ENCODE measurements at places on chromosomes 16 and 17.

DNA sequence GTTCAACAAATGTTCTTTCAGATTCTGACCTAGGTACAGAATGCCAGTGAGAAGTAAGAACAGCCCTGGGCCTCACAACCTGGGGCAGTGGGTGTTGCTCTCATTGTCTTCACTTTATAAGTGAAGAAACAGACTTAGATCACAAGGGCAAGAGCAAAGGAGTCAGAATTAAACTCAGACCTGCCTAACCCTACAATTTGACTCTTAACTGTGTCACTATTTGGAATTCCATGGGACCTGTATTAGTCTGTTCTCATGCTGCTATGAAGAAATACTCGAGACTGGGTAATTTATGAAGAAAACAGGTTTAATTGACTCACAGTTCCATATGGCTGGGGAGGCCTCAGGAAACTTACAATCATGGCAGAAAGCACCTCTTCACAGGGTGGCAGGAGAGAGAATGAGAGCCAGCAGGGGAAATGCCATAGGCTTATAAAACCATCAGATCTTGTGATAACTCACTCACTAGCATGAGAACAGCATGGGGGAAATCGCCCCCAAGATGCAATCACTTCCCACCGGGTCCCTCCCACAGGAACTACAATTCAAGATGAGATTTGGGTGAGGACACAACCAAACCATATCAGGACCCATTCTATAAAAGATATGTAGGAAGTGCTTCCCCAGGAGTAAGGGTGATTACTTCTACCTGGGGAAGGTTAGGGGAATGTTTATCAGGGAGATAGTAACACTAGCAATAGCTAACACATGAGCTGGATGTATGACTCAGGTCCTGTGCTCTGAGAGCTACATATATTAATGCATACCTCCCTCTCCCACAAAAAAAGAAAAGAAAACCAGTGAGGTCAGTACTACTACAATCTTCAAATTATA, 270.1 kb downstream of the SOX9 start:
- DNase-seq, result no peak

DNA sequence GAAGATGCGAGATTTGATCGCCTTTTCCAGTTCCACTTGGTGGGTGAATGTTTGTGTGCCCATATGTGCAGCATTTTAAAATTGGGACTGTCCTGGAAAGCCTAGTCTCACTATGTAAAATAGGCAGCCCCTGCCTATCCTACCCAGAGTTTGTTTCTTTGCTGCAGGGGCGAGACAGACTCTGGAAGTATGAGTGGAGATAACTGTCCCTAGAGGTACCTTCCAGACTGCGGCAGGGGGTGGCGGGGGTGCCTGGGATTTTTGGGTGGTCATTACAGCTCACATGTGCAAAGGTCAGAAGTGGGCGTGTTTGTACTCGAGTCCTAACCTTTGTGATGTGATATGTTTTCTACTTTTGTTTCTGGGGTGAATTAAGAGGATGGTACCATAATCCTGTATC, 36.6 kb downstream of the MPRIP start:
- no peak for DNase-seq

DNA sequence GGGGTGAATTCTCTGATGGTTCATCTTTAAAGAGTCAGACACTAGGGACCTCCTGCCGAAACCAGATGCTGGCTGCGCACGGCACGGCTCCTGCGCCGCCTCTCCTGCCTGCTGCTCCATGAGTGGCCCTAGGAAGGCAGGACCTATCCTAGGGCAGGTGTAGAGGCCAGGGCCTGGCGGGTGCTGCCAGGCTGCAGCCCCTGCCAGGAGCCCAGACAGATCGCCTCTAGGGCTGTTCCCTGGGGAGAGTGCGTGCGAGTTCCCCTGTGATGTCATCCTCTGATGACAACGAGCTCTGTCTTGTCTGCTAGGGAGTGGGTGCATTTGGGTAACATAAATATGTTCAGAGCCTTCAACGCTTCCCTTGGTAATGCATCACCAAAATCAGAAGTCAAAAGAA, 23.9 kb downstream of the SLC38A10 start:
- no peak for DNase-seq

DNA sequence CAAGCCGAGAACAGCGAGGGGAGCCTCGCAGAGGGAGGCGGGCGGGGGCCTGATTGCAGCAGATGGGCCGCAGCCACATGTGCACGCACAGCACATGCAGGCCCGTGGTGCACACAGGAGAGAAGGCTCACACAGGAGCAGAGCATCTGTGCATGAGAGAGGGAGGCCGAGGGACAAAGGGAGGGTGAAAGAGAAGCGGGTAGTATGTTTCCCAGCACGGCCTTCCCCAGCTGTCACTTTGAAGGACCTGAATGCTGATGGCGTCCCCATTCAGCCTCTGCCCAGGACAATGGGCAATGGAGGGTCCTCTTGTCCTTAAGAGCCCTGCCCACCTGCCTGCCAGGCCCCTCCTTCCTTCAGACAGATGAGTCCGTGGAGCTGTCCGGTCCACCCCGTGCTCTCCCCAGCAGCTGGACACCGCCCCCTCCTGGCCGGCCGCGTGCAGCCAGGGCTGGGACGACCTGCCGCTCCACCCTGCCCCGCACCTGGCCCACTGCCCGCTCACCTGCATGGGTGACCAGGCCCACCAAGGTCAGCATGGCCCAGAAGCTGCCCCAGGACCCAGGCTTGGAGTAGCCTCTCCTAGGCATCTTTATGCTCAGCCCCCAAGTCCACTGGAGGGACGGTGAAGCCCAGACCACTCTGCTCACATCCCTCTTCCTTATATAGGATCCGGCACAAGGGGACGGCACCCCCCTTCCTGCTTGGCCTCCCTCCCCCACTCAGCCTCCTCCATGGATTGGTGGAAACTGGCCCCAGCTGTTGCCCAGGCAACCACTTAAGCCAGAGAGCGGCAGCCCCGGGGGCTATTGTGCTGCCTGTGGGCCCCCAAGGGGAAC, at the start of gene BTBD17:
Gene BTBD17, minus strand, starts transcription at position 639 of the 839 bp plus-strand sequence. Its CDS starts 49 bp downstream, at position 590.
- DNase-seq, result peak; percentile 28

DNA sequence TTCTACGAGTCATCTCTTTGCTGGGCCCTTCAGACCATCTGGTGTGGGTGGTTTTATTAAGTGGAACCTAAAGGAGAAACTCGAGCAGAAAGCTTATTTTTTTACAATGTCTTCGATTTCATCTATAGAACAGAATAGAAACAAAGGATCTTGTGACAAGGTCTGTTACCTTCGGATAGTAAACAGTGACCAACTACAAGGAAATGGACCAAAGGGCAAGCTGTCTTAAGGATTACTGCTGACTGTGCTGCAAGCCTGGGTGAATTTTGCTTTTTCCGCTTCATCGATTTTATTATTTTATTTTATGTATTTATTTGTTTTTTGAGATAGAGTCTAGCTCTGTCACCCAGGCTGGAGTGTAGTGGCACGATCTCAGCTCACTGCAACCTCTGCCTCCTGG, 348.9 kb upstream of the ERCC4 start:
- DNase-seq, result no peak

DNA sequence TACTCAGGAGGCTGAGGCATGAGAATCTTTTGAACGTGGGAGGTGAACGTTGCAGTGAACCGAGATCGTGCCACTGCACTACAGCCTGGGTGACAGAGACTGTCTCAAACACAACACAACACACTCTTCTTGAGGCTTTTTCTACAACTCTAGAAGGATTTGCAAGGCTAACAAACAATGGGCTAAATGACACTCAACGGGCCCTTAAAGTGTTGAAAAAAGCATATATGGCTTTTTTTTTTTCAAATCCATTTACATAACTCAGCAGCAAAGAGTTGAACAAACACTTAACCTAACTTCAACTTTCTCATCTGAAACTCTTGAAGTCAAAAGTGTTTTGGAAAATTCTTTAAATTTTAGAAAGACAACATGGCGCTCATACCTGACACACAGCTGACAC, 22.3 kb downstream of the CDR2 start:
- DNase-seq, result no peak

DNA sequence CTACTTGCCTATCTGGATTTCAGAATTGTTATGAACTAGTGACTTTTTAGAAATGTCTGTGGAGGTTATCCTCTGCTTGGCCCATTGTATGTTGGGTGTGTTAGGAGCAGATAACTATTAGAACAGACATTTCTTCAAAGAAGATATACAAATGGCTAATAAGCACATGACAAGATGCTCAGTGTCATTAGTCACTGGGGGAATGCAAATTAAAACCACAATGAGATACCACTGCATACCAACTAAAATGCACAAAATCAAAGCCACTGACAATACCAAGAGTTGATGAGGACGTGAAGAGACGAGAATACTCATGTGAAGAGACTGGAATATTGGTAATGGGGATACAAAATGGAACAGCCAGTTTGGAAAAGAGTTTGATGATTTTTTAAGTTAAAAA, 39.2 kb downstream of the CEP112 start:
- no peak for DNase-seq

DNA sequence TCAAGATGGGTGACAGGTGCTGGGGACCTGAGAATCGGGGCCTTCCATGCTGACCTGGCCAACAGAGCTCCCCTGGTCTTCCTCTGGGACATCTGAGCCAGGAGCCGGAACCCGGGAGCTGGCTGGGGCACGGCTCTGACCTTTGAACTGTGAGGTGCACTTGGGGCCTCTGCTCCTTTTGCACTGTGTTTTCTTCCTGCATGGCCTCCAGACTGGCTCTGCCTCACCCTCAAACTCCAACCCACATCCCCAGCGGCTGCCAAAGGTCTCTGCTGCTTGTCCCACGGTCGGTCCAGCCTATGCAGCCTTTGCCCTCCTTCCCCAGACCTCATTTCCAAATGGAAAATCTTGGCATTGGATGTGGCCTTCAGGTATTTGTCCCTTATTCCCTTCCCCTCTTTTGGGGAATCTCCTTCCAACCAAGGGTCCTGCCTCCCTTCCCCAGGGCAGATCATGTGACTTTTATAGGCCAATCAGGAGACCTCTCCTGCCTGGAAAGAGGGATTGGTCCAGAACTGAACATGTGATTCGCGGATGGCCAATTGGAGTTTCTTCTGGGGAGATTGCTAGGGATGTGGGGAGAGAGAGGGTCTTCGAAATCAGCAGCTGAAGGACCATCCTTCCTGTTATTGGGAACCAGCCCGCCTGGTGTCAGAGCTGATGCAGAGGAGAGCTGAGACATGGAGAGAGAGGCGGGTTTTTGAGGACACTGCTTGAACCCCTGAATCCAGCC, 117.9 kb downstream of the CYLD start:
- DNase-seq, result no peak

DNA sequence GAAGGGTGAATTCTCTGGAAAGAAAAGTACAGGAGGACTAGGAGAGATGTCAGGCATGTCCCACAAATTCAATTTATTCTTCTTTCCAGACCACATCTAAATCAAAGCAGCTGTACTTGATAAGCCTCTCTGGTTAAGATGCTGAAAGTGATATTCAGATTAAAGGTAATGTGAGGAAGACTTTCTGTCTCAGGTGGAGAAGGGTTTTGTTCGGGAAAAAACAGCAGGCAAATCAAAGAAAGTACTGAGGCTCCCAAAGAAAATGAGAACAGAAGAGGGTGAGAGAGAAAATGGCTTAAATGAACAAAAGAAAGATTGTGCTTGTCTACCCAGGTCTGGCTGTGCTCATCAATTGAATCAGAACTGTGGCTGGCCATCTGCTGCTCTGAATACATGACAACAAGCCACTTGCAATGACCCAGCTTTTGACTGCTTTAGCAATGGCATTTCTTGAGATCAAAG, 55.6 kb downstream of the MMD start:
- DNase-seq, result no peak

DNA sequence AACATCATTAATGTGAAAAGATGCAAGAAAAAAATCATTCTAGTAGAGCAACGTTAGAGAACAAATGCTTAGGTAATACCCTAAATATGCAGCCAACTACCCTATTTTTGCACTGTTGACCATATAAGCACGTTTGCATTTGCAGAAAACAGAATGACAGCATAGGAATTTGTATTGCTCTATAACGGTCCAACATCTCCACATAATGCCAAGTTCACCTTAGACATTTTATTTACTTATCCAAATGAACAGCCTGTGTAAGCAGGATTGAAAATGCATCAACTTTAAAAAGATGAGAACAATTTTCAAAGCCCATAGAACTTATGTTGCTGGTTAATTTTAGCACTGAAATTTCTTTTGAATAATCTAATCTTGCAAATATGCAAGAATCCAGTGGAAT, 19.1 kb upstream of the RSL1D1 start:
- DNase-seq, result no peak

- DNase-seq, result no peak
Observed at GRCh38 chr17:59375857-59376256, 44.4 kb downstream of the YPEL2 start.

DNA sequence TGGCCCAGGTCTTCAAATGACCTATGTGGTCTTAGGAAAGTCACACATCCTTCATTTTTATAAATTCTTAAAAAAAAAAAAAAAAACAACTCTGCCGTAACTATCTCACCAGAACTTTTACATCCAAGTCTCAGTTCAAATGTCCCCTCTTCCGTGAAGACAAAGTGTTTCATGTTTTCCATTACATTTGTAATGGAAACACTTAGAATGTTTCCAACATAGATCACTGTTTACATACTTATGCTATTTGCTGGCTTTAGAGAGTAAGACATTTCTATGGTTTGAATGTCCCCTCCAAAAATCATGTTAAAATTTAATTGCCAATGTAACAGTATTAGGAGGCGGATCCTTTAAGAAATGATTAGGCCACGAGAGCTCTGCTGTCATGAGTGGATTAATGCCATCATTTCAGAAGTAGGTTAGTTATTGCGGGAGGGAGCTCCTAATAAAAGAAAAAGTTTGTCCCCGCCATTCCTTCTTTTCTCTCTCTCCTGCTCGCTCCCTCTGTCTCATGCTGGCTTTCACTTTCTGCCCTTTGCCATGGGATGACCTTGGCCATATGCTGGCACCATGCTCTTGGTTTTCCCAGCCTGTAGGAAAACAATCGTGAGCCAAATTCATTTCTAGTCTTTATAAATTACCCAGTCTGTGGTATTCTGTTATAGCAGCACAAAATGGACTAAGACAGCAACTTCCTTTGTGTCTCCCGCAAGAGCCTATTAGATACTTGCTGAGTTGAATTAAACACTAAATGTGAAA, 887.8 kb upstream of the SOX9 start:
- DNase-seq, result no peak

DNA sequence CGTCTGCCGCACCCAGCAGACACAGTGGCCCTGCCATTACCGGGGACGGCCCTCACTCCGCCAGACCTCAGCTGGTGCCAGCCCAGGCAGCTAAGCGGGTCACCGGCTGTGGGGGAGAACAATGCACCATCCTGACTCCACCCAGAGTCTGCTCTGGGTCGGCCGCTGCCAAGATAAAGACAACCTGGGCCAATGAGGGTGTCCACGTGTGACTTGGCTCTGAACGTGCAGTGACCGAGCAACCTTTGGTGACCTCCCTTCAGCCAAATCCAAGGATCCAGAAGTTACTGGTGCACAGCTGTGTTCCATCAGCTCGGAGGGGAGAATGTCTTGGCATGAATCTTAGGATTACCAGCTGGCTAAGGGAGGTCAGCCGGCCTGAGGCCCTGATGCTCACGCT, 155.9 kb downstream of the NTN1 start:
- no peak for DNase-seq

- no peak for DNase-seq
Observed at GRCh38 chr17:82492643-82493225, 26.8 kb upstream of the FOXK2 start.
